ENCODE measurements at places on chromosomes 7 and 10. TPM values are rescaled to one million over a fixed set of nuclear protein-coding genes. Genes with fewer than 3 reads are reported as not detected.

The LRMDA gene
- not detected for total RNA-seq

The SEMA3A gene
- total RNA-seq: 29.2 TPM

The ADIRF gene
- not detected for total RNA-seq

The MYL10 gene
- total RNA-seq: not detected

The ADAMTS14 gene
- total RNA-seq: 0.66 TPM

The STEAP1 gene
- total RNA-seq: 8.3 TPM

DNA sequence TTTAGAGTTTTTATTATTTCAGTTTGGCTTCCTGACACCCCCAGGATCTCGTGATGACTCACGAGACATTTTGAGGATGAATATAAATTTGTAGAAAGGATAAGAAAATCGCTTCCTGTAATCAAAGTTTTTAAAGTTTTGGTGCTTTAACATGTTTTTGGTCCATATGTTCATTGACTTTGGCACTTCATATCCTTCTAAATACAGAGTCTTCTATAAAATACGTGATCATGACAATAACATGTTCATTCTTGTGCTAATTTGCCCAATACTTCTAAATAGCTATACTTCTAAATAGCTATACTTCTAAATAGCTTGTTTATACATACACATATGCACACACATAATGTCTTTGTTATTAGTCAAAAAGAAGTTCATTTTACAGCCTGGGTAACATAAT is 341.9 kb downstream of the PLXDC2 start:
- no peaks in the 10 kb centered on the region for H3K27me3 ChIP-seq
- no peak overlapping the region for H3K27ac ChIP-seq
- no peaks in the 10 kb centered on the region for H3K36me3 ChIP-seq
- no peaks in the 10 kb centered on the region for H3K4me1 ChIP-seq
- no peak overlapping the region for H3K4me3 ChIP-seq

GRCh38 chr7:120181499-120181898 is 91.5 kb upstream of the KCND2 start:
- DNase-seq: no peak
- no peaks in the 10 kb centered on the region for H3K27me3 ChIP-seq
- no peak overlapping the region for H3K27ac ChIP-seq
- no peaks in the 10 kb centered on the region for H3K36me3 ChIP-seq

- H3K27me3 ChIP-seq: no peaks in the 10 kb centered on the region
- H3K36me3 ChIP-seq: peaks cover 24% of the 10 kb centered on the region
- no peak for DNase-seq
- H3K27ac ChIP-seq: no peak overlapping the region
- H3K4me1 ChIP-seq: peaks cover 9% of the 10 kb centered on the region
These were observed 41.8 kb upstream of the GJD4 start for GRCh38 chr10:35563261-35563891.

DNA sequence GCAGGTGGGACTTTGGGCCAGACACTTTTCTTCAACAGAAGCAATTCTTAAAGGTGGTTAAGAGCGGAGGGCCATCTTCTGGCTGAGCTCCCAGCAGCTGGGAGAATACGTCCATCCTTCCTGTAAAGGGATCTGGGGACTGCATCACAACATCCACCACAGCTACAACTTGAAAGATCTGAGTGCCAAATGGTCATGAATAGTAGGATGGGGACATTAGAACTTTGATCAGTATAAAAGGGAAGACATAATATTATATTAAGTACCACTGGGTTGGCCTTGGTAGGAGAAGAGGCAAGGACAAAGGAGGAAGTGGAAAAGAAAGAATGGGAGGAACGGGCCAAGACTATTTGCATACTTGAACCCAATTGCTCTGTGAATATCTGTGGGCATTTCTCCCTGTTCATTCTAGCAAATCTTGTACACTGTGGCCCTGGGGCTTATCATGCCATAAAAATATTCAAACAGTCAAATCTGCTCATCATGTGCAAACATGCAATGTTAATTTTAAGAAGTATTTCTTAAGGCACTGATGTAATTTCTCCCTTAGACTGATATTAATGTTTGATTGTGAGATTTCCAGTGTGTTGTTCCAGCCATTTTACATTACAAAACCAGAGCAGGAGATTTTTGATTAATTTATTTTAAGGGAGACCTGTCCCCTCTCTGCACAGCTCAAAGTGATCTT is 65.5 kb upstream of the CREB5 start:
- peaks cover 4% of the 10 kb centered on the region for H3K27me3 ChIP-seq
- no peaks in the 10 kb centered on the region for H3K36me3 ChIP-seq

- no peaks in the 10 kb centered on the region for H3K27me3 ChIP-seq
- no peaks in the 10 kb centered on the region for H3K4me1 ChIP-seq
- H3K36me3 ChIP-seq: no peaks in the 10 kb centered on the region
- H3K27ac ChIP-seq: no peak within 1 kb of the TSS
- no peak within 1 kb of the TSS for H3K4me3 ChIP-seq
- DNase-seq: no peak
These were observed at the start of gene CALML3 for GRCh38 chr10:5524641-5525560. Gene CALML3 (plus strand): TSS chr10:5524961. CDS start chr10:5525086, 125 bp downstream.

DNA sequence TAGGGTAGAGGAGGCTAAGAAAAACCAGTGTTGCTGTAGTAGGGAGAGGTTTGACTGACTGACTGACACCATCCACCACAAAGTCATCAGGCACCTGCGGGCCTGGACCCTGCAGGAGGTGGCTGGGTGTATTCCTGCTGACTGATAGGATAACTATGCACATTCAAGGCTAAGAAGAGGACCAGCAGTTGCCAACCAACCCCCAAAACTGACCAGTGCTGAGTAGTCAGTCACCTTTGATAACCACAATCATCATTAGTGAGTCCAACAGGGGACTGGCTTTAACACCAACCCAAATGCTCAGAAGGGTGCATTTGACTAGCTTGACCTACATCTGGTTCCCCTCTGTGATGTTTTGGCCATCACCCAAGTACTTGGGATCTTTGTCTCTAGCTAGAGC is 30.5 kb downstream of the PLXNA4 start:
- no peaks in the 10 kb centered on the region for H3K27me3 ChIP-seq
- H3K4me1 ChIP-seq: no peaks in the 10 kb centered on the region

GRCh38 chr10:11068861-11069633 is 51.4 kb downstream of the CELF2 start:
- H3K4me3 ChIP-seq: no peak overlapping the region
- H3K27ac ChIP-seq: no peak overlapping the region
- H3K27me3 ChIP-seq: no peaks in the 10 kb centered on the region
- no peaks in the 10 kb centered on the region for H3K36me3 ChIP-seq
- DNase-seq: no peak
- no peaks in the 10 kb centered on the region for H3K4me1 ChIP-seq

GRCh38 chr10:50393784-50394467 is 142.6 kb upstream of the ASAH2 start:
- peaks cover 5% of the 10 kb centered on the region for H3K36me3 ChIP-seq
- H3K27ac ChIP-seq: no peak overlapping the region
- peaks cover 18% of the 10 kb centered on the region for H3K4me1 ChIP-seq
- no peak for DNase-seq

- no peak overlapping the region for H3K27ac ChIP-seq
- no peaks in the 10 kb centered on the region for H3K36me3 ChIP-seq
- peaks cover 66% of the 10 kb centered on the region for H3K27me3 ChIP-seq
- peaks cover 23% of the 10 kb centered on the region for H3K4me1 ChIP-seq
These were observed 163.0 kb upstream of the PPP1R3A start for GRCh38 chr7:114081606-114082425.

DNA sequence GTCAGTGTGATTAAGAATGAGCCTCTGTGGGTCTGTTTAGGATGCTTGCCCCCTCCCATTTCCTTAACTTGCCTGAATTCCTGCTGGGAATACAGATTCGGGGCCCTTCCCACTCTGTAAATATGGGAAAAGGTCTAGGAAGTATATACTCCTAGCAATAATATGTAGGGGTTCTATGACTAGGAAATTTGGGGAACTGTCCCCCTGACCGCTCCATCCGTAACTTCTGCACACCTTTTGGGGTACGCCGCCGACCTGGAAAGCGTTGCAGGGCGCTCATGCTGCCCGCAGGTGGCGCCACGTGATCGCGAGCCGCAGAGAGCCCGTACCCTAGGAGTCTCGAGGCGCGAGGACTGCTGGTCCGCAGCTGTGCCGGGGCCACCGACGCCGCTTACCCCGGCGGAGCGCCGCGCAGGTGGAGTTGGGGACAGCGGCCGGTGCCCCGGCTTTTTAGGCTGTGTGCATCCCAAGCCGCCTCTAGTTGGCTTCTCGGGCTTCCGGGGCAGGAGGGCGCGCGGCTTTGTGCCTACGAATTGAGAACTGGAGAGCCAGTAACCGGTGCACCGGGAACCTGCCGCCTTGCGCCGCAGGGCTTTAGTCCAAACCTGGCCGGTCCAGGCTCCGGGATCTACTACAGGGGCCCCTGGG is 656 bp upstream of the CNNM2 start:
- H3K27ac ChIP-seq: no peak overlapping the region
- peak overlapping the region; percentile 79 for H3K4me3 ChIP-seq
- H3K27me3 ChIP-seq: no peaks in the 10 kb centered on the region
- peaks cover 10% of the 10 kb centered on the region for H3K36me3 ChIP-seq

GRCh38 chr10:8045726-8046494 is 8.6 kb upstream of the GATA3 start:
- no peak for DNase-seq
- H3K27ac ChIP-seq: no peak overlapping the region
- no peaks in the 10 kb centered on the region for H3K36me3 ChIP-seq
- H3K4me3 ChIP-seq: no peak overlapping the region
- peaks cover 18% of the 10 kb centered on the region for H3K4me1 ChIP-seq

DNA sequence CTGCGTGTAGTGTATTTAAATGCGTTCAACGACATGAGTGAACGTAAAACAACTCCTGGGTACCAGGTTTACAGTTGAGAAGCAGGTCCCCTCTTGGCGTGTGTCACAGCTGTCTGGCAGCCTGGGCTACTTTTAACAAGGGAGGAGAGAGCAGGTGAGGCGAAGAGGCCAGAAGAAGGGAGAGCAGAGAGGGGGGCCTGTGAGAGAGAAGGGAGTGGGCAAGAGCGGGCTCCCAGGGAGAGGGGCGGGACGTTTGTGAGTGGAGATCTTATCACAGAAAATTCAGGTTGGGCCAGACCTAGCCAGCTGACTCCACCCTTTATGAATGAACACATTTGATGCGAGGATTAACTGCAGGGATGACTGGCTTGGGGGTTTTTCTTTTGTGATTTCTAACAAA is 154.0 kb downstream of the CAMK1D start:
- H3K36me3 ChIP-seq: no peaks in the 10 kb centered on the region
- peaks cover 10% of the 10 kb centered on the region for H3K4me1 ChIP-seq
- H3K4me3 ChIP-seq: no peak overlapping the region
- peak; percentile 30 for DNase-seq
- no peaks in the 10 kb centered on the region for H3K27me3 ChIP-seq

Data from SJSA1 (cell line).